ENCODE measurements at places on chromosomes 1 and 21.

DNA sequence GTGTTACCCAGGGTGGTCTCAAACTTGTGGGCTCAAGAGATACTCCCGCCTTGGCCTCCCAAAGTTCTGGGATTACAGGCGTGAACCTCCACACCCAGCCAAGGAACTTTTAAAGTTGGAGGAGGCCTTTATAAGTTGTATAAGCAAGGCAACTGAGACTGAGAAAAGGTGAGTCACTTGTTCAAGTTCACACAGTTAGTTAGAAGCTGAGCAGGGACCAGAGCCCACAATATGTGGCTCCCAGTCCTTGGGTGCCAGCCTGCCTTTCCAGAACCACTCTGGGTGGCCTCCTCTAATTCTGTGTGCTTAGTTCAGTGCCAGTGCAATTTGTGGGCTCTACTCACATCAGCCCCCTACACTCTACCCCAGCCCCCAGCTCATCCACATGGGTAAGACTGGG is 3.7 kb downstream of the RAB25 start:
- no peak for DNase-seq

DNA sequence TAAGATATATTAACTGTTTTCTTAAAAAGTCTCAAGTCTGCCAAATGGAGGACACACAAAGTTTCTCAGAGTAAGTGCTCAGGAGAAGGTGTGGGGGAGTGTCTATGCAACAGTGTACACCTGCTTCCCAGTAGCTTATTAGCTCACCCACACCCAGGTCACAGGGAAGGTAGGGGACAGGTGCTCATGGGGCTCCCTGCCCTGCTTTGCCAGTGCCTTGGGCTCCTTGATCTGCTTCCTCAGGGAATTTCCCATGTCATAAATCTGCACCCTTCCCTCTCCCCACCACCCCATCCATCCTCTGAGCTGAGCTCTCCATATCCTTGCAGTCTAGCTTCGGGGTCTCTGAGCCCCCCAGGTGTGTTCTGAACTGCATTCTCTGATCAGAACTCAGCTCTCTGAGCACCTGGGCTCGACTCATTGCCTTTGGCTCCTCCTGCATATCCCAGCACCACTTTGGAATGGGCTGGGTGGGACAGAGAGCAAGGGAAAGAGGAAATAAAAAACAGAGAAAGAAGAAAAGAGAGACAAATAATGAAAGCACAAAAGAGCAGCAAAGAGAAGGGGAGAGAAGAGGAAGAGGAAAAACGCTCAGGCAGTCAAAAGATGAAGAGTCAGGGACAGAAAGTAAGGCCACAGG is 87.0 kb upstream of the ATP1B1 start:
- no peak for DNase-seq

GRCh38 chr1:107153014-107153413 is 12.2 kb downstream of the NTNG1 start:
- DNase-seq, result no peak

DNA sequence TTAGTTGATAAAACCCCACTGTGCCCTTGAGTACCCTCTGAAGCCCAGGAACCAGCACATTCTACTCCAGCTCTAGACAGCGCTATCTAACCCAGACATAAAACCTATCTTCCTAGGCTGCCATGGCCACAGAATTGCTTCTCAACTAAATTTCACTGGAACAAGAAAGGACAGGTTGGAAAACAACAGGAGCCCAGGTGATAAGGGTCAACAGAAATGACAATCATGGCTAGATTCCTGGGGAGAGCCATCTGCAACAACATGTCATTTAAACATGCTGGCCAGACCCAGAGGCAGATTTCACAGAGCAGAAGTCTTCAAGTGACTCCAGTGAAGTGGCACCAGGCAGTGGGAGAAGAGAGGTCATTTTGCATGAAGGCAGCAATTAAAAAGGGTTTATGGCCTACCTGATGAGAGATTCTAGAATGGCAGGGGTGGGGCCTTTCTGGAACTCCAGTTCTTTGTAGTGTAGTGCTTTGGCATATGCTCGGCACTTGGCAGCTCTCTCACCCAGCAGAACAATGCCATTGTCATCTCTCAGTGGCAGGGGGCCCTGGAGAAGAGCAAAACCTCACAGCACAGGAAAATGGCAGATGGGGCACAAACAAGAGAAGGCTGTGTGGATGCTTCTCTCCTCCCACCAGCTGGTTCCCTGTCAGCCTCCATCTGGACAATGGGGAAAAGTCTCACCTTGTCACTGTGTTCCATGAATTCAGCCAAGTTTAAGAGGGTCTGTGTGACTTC is 9.9 kb downstream of the ANGPTL7 start:
- no peak for DNase-seq

- DNase-seq, result no peak
Observed at GRCh38 chr21:44332383-44332782, 6.8 kb downstream of the CFAP410 start.

DNA sequence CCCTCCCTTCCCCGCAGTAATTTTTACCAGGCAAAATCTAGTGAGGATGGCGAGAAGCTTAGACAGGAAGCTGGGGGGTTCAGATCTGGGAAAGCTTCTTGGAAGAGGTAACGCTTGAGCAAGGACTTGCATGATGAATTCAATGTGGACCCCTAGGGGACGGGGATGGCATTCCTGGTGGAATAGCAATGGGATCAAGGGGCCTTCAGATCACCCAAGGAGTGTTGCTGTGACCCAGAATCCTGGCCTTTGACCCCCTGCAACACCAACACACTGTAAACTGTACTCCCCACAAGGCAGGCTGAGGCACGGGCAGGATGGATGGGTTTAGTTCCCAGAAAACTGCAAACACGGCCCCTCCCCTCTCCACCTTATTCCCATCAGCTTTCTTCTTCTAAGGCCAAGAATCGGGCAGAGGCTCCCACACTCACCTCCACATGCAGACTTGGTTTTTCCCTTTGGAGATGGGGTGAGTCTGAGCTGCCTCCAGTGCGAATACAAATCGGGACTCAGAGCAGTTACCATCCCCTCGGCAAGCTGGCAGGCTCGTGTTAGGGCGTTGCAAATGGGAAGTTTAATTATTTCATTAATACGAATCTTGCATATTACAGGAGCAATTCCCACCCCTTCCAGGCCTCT is 20.1 kb downstream of the DISP3 start:
- no peak for DNase-seq
